ENCODE measurements at places on chromosomes 3 and 15. TPM values are rescaled to one million over a fixed set of nuclear protein-coding genes. Genes with fewer than 3 reads are reported as not detected.

ZNF501 gene
- 4.0 TPM for total RNA-seq

DNA sequence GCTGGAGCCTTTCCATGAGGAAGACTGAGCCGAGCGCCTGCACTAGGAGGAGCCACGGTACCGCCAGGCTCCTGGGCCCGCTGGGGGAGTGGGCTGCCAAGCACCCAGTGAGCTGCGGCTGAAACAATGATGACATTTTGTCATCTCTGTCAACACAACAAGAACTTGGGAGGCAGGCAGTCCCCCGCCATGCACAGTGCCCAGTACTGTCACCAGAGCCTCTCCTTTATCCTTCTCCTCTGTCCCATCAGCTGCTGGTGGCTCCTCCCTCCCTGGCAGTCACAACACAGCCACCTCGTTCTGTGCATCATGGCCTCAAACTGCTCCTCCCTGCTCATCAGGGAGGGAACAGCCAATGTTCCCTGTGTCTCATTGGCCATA, 34.0 kb upstream of the PCSK6 start:
- no peak for DNase-seq
- H3K36me3 ChIP-seq: no peaks in the 10 kb centered on the region
- no peaks in the 10 kb centered on the region for H3K4me1 ChIP-seq
- no peak overlapping the region for H3K4me3 ChIP-seq
- H3K27me3 ChIP-seq: peaks cover 29% of the 10 kb centered on the region
- H3K27ac ChIP-seq: no peak overlapping the region

- H3K4me1 ChIP-seq: peaks cover 22% of the 10 kb centered on the region
- peak overlapping the region; percentile 66 for H3K27ac ChIP-seq
These were observed 8.0 kb upstream of the PXK start for GRCh38 chr3:58324391-58325390.

- H3K27me3 ChIP-seq: no peaks in the 10 kb centered on the region
- peaks cover 11% of the 10 kb centered on the region for H3K4me1 ChIP-seq
- DNase-seq: no peak
- H3K4me3 ChIP-seq: no peak overlapping the region
- peaks cover 59% of the 10 kb centered on the region for H3K36me3 ChIP-seq
- no peak overlapping the region for H3K27ac ChIP-seq
These were observed 105.3 kb downstream of the MAP4 start for GRCh38 chr3:47910777-47911440.

- H3K4me1 ChIP-seq: no peaks in the 10 kb centered on the region
- no peaks in the 10 kb centered on the region for H3K27me3 ChIP-seq
- no peak overlapping the region for H3K4me3 ChIP-seq
- H3K36me3 ChIP-seq: no peaks in the 10 kb centered on the region
- no peak overlapping the region for H3K27ac ChIP-seq
These were observed 72.6 kb downstream of the FRMD4B start for GRCh38 chr3:69313251-69313650.

Measured in mesothelial cell of epicardium (in vitro differentiated cells).